ENCODE measurements at places on chromosomes 4 and X.

DNA sequence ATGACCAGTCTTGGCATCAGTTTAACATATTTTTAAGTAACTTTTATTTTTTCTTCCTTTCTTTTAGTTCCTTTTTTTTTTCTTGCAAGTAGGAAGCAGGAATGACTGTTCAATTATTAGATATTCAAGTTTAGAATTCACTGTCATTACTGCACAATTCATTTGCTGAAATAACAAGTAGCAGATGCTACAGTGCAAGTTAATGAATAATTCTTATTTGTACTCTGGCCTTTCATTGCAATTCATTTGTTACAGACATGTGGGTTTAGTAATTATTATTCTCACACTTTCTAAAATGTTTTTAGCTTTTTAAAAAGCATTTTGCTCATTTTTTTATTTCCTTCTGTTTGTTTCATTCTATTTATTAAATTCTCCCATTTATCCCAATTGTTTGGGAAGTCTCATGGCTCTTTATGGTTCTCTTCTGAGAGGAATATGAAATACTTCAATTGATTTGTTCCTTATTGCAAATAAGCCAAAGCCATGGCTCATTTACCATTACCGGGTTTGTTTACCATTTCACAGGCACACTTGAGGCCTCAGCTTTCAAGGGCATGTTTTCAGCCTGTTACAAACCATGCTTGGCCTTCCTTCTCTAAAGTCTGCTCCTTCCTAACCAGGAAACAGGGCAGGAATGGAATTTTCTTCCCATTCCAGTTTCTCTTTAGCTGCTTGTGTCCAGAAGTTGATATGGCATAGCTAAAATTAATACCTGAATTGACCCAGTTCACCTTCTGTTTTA, 4.6 kb upstream of the DCAF4L1 start:
- no peak for DNase-seq

GRCh38 chrX:11733614-11734013, 24.4 kb upstream of the MSL3 start:
- no peak for DNase-seq

- no peak for DNase-seq
Measured at GRCh38 chr4:12472087-12472486, 1012.1 kb downstream of the RAB28 start.

- DNase-seq = no peak
Measured at GRCh38 chr4:60750962-60751361, 449.2 kb upstream of the ADGRL3 start.

DNA sequence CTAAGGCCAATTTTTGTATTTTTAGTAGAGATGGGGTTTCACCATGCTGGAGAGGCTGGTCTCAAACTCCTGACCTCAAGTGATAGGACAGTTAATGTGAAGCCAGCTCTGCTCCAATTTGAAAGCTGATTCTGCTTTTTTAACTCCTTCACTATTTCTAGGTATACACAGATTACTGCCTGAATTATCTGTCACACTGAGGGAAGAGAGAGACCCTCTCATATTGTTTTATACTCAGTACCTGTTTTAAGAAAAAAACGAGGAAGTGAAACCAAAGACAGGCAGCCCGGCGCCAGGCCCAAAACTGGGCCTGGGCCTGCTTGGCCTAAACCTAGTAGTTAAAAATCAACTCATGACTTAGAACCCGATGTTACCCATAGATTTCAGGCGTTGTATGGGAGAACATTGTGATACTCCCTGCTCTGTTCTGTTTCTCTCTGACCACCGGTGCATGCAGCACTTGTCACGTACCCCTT, 1601.5 kb upstream of the PCDH10 start:
- DNase-seq = no peak

DNA sequence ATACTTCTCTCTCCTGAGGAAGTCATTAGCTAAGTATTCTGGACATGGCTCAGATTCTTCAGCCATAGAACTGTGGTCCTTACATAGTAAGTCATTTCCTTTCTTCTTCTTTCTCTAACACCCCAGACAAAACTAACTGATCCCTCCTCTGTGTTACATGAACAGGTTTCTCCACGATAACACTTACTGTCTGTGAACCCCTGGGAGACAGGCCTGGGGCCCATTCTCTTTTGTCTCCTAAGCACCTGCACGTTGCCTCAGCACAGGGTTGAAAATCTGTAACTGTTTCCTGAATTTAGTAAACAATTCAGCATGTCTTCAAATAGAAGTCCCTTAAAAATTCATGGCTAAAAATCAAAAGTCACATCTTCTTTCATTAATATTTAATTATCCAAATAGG, 24.7 kb downstream of the APBB2 start:
- DNase-seq = no peak

- DNase-seq = no peak
Measured at GRCh38 chrX:97402903-97403302, 519.2 kb downstream of the RPA4 start.

DNA sequence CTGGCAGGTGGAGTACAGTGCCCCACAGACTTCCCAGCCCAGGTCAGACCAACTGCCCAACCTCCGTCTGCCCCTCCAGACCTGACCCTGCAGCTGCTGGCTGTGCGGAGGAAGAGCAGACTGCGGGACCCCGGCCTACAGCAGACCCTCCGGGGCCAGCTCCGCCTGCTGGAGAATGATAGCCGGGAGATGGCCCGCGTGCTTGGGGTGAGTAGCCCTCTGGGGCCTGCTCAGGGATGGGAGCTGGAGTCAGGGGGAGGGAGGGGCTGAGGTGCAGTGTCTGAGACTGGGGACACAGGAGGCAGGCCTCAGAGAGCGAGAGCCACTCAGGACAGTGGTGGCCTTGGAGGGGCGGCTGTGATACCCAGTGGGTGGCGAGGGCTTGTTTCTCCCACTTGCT, 13.5 kb downstream of the SH3TC1 start:
- no peak for DNase-seq

DNA sequence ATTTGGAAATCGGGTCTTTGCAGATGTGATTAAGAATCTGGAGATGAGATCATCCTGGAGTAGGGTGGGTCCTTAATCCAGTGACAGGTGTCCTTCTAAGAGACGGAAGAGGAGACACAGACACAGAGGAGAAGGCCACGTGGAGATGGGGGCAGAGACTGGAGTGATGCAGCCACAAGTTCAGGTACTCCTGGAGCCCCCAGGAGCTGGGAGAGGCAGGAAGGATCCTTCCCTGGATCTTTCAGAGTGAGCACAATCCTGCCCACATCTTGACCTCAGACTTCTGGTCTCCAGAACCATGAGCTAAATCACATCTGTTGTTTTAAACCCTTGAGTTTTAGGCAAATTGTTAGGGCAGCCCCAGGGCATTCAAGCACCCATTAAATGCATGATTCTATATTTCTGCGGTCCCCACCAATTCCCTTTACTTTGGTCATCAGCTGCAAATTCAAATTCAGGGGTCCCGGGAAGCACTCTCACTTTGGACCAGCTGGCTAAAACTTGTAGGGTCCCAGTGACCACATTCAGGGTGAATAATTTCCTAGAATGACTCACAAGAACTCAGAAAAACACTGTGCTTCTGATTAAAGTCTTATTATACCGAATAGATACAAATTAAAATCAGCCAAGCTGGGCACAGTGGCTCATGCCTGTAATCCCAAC, 12.8 kb upstream of the AKAP17A start:
- DNase-seq = peak; percentile 57

- DNase-seq = no peak
Measured at GRCh38 chr4:4867375-4868039, 8.0 kb downstream of the MSX1 start.

DNA sequence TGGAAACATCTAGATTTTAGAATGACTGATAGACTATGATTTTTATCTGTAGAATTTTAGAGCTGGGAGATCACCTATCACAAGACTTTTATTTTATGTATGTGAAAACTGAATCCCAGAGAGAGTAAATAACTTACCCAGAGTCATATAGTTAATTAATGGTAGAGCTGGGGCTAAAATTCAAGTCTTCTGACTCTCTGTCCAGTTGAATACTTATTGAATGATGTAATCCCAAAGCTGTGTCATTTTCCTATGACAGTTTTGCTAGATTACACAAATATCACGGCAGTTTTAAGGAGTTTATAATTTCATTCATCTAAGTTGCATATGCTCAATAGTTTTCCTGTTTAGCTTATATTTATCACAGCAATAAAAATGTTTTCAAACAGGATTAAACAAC, 6.7 kb downstream of the NRK start:
- no peak for DNase-seq

GRCh38 chrX:48826876-48827653, 752 bp downstream of the ERAS start:
- no peak for DNase-seq

- no peak for DNase-seq
Measured at GRCh38 chrX:117840645-117841044, 276.0 kb downstream of the KLHL13 start.

DNA sequence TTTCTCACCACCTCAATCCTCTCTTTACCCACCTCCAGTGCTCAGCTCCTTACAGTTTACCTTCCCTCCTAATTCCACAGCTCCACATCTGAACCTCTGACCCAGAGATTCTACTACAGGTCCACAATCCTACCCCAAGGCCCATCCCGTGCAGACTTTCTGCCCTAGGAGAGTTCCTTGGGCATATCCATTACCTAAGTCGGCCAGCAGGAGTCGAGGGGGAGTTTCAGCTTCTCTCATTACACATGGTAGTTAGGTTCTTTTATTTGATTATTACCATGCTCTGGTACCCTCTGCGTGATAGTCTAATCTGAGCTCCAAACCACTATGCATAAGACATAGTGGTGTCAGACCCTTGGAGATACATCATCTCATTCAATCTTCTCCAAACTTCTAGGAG, 117.9 kb downstream of the SH3RF1 start:
- DNase-seq = no peak

- DNase-seq = no peak
Measured at GRCh38 chr4:8238036-8238511, 31.5 kb upstream of the HTRA3 start.

DNA sequence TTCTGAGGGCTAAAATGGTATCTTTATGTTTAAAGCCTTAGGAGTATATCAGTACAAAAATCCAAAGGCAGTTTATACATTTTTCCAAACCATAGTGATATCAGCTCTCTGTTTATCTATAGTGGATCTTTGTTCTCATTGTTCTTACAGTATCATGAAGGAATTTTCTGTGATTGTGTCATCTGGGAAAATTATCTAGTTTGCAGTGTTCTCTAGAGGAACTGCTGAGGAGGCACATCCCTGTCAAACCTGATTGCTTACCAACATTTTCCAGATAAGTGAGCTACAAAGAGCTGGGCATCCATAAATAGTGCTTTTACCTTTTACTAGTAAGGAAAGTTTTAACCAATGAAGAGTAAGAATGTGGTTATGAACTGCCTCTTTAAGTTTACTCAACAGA, 44.9 kb upstream of the SLC25A31 start:
- no peak for DNase-seq

DNA sequence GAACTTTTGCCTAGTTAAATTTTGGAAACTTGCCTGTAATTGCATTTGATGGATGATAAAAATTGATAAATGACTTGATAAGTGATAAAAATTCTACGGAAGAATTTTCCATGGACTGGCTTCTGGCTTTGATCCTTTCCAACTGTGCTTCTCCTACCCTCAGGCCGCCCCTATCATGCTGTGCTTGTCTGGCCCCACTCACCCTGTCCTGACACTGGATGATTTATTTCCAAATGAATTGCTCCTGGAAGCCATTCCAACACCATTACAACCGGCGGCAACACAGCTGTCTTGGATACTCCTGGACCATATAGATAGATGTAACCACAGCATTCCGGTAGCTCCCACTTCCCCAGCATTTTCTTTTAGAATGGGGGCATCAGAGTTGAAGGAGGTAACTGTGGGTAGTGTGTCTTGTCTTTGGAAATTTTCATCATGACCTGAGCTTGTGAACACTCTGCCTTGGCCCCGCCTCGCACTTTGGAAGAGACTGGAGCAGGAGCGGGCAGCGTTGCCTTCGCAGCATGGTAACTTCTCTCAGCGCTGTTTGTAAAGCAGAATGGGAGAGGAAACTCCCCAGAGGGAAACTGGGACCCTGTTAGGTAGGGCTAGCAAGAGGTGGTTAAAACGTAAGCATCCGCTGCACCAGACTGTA, 77.4 kb downstream of the TBL1X start:
- no peak for DNase-seq

DNA sequence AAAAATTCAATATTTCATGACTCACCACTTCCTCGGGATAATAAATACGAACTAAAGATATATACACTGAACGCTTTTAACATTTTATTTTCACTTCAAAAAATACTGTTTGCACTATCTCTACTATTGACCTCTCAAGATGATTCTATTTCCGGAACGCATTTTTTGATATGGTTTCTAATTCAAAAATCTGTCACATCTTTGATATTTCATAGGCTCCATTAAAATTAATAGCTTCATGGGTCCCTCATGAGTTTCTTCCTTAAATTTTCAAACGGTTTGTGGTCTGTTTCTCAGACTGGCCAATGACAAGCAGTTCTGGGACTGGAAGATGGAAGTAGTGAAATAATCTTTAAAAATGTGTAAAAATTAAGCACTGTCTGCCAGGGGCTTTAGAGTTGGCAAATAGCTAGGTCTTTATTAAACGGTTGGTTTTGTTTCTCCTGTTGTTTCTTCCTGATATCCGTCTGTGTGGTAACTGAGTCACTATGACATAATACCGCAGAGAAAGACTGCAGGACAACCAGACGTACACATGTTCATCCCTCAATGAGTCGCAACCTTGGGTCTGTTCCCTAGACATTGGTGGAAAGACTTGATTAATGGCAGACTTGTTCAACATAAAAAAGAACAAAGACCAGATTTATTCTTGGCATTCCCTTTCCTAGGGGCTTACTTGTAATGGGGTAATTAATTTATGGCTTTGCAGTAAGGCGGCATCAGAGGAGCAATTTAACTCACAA, 133.8 kb downstream of the PALLD start:
- no peak for DNase-seq

- DNase-seq = peak; percentile 54
Measured at GRCh38 chr4:102430461-102430910, 70.7 kb upstream of the NFKB1 start.

DNA sequence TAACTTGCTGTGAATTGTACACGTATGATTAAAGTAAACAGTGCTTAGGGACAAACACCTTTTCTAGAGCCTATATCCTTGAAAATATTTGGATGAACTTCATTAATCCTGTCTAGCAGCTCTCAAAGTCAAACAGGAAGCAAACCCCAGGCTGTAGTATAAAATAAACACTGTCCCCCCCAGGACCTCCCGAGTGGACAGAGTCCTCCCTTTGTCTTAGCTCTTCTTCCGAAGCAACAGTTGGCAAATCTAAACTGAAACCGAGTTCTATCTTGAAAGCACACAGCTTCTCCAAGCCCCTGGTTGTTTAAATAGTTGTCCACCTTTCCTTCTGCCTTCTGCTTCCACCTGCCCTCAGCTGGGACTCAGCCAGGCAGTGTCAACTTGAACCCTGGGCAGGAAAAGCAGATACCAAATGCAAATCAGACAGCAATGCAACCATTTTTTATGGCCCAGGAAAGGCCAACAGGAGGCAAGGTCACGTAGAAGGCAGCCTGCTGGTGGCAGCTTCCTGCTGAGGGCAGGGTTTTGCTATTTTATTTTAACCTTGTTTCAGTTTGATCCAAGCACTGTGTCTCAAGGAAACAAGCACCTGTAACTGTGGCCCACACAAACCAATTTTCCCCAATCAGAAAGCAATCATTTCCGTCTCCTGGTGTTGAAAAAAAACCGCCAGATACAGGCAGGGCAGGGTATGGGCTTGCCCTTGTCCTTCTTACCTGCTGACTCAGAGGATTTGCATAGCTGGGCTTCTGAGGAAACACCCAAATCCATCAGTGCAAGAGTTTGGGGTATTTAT, 110.3 kb upstream of the KIT start:
- peak; percentile 65 for DNase-seq
